ENCODE measurements at places on chromosomes 4 and X.

DNA sequence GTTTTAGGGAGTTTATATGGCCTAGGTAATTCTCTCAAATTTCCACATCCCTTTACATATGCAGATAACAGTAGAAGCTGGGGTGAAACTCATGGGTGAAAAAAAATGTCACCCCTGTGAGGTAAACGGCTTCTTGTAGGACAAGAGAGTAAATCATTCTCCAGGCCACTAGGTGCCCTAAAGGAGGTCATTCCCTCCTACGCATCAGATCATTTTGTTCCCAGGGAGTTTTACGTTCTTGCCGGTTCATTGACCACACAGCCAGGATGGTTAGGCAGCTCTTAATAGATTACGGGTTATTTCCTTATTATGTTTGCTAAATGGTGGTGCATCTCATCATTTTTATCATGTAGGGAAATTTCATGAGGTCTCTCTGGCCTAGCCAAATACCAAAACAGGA lies 225.8 kb upstream of the NOCT start:
- DNase-seq = no peak

GRCh38 chr4:4784379-4784778 lies 75.1 kb upstream of the MSX1 start:
- DNase-seq = no peak

- no peak for DNase-seq
Observed at GRCh38 chr4:8077181-8078108, 81.2 kb downstream of the ABLIM2 start.

DNA sequence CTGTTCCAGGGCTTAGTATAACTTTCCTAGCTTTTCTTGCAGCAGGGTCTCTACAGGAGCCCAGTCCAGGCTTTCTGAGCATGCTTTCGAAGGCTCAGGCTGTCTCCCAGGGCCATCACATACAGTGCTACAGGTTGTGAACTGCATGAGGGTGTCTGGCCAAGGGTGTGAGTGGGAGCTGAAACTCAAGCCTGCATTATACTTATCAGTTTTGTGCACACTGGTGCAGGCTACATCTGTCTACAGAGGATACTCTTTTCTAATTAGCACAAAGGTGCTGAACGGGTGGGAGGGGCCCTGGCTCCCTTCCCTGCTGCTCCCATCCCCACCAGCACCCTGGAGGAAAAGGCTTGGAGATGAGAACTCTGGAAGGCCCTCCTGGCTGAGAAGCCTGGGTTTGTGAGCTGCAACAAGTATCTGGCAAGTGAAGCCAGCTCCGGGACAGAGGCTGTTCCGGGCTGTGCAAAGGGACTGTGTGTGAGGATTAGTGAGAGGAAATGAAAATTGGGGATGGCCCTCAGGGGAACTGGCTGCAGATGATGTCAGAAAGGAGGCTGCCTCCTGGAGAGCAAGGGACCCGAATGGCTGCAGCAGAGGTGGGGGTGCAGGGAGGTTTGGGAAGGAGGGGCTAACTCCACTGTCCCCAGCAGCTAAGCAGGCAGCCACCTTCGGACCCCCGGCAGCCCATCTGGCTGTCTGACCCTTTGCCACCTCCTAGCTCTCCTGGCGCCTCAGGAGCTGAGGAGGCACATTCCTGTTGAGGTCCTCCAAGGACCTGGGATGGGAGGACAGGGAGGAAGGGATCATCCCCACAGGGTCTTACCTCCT lies 68.5 kb downstream of the EFNB1 start:
- peak; percentile 69 for DNase-seq

GRCh38 chr4:53455766-53456165 lies 78.3 kb downstream of the FIP1L1 start:
- DNase-seq = no peak

GRCh38 chr4:38013461-38014366 lies 53.5 kb downstream of the PTTG2 start:
- no peak for DNase-seq

DNA sequence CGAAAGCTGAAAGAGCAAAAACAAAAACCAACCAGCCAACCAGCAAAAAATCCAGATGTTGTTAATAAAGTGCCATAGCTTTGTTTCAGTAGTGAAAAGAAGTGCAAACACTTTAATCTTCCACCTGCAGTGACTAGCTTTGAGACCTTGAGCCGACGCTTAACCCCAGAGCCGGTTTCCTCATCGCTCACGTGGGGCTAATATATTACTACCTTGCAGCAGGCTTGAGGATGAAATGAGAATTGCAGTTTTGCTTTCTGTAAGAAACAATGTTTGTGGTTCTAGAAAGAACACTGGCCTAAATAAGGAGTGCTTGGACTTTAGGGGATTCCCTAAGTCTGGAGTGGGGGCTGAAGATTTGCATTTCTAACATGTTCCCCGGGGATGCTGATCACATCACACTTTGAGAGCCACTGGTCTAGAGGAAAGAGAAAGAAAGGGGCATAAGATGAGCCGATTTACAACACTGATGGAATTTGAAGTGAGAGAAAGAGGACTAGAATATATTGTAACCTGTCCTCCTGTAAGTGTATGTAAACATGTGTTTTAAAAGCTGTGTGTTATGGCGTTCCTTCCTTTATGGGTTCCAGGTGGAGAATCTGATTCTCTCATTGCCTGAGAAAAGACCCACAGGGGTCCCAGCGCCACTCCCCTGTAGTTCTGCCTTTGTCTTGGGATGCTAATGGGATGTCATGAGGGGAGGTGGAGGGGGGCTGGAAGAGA lies 1.4 kb downstream of the FGF2 start:
- DNase-seq = peak; percentile 59

DNA sequence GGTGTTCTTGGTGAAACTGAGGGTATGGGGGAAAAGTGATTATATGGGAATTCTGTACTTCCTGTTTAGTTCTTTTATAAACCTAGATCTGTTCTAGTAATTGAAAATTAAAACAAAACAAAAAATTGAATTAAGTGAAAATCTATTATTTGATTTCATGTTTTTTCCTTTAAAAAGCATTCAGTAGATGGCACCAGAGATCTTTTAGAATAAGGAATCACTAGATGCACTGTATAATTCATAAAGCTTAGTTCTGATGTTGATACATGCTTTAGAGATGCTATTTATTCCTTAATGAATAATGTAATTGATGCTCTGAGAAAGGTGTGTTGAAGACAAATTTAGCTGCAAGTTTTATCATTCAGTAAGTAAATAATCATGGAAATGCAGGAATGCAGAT lies 87.3 kb downstream of the LCORL start:
- DNase-seq = peak; percentile 13

- DNase-seq = peak; percentile 76
Observed at GRCh38 chr4:14125375-14126129, 498.0 kb upstream of the BOD1L1 start.

- peak; percentile 75 for DNase-seq
Observed at GRCh38 chr4:47686294-47686872, 151.5 kb downstream of the CORIN start.

Measured in hematopoietic multipotent progenitor cell treated with erythropoietin and hydrocortisone succinate and interleukin-3 and kit ligand, for 4 days (in vitro differentiated cells).